ENCODE measurements at places on chromosomes 1 and 21.

DNA sequence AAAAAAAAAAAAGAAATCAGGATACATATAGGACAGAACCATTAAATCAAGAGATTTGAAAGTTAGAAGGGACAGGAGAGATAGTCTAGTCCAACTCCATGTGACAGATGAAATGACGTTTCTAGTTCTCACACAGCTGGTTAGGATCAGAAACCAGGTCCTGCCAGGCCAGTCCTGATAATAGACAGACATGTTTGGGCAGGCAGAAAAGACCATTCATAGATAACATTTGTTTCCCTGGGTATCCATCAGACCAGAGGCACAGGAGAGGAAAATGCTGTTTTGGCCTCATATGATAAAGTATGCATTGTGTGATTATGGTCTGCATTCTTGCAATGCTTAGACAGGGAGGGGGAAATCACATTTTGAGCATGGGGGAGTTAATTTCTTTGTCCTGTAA, 29.3 kb downstream of the ZBTB8B start:
- no peak for DNase-seq

DNA sequence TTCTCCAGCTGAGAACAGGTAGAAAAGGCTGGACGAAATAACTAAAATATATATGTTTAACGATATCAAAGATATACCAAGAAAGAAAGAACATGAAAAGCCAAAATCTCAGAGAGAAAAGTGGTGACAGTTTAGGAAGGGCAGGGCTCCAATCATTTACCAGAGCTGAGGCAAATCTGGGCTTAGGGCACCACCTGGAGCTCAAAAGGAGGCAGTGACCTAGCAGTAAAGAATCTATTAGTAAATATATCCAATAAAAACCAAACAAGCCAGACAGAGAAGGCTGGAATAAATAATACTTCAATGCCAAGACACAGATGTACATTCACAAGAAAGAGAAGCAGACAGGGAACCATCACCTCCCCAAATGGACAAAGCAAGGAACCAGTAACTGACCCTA, 43.5 kb downstream of the CHIA start:
- DNase-seq = peak; percentile 20

GRCh38 chr1:31208361-31208945, 31.2 kb downstream of the NKAIN1 start:
- no peak for DNase-seq

- DNase-seq = no peak
Measured at GRCh38 chr1:164618202-164618564, 59.2 kb downstream of the PBX1 start.

DNA sequence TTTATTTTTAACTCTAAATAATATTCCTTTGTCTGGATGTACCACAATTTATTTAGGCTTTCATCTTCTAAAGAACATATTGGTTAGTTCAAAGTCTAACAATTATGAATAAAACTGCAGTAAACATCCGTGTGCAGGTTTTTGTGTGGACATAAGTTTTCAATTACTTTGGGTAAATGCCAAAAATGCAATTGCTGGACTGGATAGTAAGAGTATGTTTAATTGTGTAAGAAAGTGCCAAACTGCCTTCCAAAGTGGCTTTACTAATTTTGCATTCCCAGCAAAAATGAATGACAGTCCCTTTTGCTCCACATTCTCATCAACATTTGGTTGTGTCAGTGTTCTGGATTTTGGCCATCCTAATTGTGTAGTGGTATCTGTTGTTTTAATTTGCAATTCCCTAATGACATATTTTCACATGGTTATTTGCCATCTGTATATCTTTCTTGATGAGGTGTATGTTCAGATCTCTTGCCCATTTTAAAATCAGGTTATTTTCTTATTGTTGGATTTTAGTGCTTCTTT, 113.8 kb downstream of the DPYD start:
- no peak for DNase-seq

DNA sequence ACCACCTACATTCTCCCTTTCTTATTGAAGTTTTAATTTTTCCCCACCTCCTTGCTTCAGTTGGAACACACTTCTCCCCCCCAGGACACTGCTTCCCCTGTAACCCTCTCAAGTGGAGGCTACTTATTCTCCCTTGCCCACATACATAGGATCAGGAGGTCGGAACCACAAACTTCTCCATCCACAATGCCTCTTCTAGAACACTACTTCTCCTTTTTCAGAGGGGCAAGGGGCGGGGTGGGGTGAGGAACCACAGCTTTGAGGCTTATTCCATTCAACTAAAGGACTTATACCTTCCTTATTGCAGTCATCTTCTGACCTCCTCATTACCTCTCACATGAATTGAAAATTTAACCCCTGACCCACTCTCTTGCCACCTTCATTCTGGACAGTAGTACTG, 81.3 kb downstream of the NEK7 start:
- DNase-seq = no peak

DNA sequence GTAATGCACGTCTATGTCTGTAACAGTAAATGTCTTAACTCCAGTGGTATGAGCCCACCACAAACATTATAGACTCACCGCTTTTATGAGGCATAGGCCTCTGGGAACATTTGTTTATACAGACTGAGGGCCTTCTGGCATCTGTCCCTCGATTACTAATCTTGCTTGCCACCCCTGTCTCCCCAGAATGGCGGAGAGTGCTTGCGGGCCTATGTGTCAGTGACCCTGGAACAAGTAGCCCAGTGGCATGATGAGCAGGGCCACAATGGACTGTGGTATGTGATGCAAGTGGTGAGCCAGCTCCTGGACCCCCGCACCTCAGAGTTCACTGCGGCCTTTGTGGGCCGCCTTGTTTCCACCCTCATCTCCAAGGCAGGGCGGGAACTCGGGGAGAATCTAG, 18.3 kb upstream of the SHISA4 start:
- no peak for DNase-seq

DNA sequence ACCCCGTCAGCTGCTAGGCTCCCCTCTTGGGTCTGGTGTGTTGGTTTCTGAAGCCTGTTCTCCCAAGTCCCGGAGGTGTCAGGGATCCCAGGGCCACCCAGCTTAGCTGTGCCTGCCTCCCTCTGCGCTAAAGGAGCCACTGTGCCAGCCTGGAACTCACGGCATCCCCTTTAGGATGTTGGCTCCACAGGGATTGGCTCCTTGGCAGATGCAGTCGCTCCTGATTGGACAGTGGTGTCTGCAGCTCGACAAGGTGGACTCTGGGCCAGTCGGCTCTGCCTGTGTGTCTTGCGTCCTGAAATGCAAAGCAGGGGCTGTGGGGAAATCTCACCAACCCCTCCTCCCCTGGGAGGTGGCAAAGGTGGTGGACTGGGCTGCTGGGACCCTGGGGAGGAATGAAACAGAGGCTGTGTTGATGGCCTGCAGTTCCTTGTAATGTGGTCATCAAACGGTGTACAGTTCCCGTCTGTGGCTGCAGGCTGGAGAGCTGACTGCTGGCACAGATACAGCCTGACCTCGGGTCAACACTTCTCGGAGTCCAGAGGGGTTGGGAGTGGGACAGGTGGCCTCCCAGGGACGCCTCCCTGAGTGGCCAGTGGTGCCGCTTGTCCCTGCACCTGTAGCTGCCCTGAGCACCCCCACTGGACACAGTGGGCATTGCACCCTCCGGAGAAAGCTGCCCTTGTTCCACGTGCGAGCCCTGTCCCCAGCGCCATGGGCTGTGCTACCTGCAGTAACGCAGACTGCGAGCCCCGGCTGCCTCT, 11.5 kb upstream of the KCNAB2 start:
- no peak for DNase-seq

DNA sequence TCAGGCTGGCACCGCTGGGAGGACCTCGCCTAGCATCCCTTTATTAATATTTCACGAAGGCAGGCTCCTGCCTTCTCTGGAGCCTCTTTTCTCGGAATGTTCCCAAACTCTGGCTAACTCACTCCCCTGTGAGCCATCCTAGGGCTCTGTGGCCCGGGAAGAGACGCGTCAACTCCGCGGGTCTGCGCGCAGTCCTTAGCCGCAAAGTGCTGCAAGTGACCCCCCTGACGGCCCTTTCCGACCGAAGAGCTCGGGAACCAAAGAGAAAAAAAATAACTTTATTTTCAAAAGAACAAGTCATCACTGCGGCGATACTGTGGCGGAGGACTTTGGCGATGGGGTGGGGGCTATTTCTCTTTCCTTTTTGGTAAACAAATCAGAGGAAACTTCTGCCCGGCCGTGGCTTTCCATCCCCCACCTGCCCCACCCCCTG, 14.6 kb downstream of the NR5A2 start:
- no peak for DNase-seq

GRCh38 chr1:194734970-194735369, 1548.6 kb upstream of the B3GALT2 start:
- DNase-seq = no peak

GRCh38 chr1:3323021-3323795, 131.3 kb upstream of the ARHGEF16 start:
- DNase-seq = no peak

DNA sequence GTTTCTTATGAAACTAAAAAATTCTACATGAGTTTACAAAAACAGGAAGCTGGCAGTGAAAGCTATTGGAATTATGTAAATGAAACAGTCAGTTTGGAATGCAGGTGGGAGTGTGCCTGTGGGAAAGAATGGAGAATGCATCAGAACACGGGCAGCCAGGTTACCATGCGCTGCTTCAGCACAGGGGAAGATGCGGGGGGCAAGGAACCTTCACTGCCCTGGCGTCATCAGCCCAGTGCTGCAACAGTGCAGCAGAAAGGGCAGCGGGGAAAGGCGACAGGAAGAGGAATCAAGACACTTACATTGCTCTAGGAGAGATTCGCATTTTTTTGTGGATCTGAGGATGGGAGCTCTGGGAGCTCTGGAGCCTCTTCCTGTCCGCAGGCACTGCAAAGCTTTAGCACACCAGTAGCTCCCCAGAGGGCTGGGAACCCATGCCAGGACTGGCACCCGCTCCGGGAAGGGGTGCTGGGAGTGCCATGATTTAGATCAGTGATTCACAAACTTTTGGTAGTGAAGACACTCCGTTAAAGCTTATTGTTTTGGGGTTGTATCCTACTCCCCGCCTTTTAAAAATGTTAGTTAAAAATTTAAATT, 64.1 kb upstream of the WDR26 start:
- no peak for DNase-seq

DNA sequence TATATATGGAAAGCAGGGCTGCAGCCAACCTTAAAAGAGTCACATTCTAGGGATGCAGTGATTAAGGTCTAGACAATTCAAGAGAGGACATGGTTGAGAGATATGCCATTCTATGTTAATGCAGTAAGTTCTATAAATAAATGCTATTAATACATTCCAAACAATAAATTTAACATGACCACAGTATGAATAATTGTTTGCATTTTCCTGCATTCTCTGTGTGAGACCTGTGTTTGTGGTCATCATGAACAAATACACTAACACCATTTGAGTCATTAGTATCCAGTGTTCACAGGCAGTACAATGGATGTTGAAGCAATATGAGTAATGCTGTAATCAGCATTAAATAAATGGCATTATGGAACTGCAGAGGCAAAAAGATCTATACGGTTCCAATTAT, 5.5 kb upstream of the ZRANB2 start:
- no peak for DNase-seq

DNA sequence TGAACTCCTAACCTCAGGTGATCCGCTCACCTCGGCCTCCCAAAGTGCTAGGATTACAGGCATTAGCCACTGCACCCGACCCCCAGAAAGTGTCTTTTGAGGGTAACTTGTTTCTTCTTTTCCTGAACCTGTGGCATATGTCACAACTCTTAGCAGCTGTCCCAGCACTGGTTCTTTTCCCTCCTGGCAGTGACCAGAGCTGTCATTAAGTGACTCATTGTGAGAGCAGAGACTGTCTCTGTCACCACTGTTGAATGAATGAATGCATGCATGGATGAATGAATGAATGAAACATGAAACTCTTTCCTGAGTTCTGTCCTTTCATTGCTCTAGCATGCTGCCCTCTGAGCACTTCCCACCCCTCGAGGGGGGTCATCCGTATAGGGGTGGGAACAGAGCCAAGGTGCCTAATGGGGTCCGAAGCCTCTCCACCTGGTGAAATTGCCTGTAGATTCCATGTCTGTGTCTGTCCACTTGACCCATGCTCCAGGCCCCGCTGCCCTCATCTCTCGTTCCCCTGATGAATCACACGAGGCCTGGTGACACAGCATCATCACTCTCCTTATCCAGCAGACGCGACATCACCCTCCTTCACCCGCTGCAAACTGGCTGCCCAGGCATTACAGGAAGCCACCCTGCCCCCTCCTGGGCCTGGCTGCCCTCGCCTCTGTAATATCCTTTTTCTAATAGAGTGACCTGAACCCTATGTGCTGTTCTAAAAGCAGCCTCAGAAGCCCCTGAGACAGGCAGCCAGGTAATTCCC, 75.0 kb downstream of the IGSF21 start:
- DNase-seq = no peak

DNA sequence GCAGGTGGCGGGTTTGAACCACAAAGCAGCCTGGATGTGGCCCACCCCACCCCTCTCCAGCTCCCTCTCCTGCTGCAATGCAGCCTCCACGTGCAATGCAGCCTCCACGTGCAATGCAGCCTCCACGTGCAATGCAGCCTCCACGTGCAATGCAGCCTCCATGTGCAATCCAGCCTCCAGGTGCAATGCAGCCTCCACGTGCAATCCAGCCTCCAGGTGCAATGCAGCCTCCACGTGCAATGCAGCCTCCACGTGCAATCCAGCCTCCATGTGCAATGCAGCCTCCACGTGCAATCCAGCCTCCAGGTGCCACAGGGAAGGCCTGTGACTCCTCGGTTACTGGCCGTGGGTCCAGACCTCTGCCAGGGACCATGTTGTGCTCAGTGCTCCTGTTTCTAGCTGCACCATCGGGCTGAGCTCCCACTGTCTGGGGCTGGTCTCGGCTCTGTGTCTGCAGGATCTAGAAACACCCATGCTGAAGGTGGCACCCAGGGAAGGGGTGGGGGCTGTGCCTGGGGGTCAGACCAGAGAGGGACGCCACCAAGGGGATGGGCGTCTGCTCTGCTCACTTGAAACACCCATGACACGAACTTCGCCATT, 11.9 kb upstream of the LRRC3 start:
- no peak for DNase-seq

DNA sequence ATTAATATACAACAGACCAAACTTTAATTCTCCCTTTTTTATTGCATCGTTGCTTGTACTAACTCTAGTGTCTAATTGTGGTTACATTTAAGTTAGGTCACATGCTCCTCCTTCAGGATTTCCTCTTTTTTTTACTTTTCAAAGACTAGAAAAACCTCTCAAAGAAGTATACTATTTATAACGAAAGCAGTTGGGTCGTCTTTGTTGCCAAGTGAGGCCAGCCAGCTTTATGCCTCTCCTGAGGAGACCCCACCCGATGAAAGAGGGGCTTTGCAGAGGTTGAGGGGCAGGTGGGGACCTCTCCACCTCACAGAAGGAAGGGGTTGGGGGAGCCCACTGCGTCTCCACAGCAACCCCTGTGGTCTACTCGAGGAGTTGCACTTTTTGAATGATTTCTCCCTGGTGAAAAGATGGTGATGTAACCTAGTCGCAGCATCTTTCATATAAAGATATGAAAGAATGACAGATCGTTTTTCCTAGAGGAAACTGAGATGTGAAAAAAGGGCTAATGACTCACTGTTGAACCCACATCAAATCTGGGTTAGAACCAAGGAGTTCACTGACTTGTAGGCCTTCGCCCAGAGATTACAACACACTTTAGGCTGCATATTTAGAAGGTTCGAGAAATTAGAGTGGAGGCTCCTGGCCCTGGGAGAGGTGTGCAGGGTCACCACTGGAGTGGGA, 6.4 kb downstream of the TGFB2 start:
- DNase-seq = no peak

GRCh38 chr1:193060406-193060805, 994 bp downstream of the RO60 start:
- no peak for DNase-seq

Data from stimulated activated CD4-positive, alpha-beta T cell treated with anti-CD3 and anti-CD28 coated beads, Interleukin-15, amount 100 ng/mL, for 1 hour (primary cell).